Fibroblast of villous mesenchyme (primary cell): ENCODE measurements at places on chromosomes 1 and 21.

DNA sequence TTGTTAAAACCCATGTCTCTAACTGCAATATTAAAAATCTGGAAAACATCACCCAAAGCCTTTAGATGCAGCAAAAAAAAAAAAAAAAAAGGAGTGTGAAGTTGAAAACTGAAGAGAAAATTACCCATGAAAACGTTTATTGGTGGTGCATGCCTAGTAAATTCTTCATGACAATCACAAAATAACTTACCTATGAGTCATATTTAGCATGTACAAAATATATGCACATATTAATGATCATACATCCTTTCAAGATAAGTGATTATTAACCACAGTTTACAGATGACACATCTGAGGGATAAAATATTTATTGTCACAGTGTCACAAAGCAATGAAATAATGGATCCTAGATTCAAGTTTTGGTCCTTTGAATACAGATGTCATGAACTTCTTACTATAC, 505.2 kb upstream of the NR5A2 start:
- no peak for DNase-seq

- DNase-seq: no peak
These were observed 38.2 kb downstream of the TP73 start for GRCh38 chr1:3690282-3691065.

- DNase-seq: no peak
These were observed 244.0 kb upstream of the DMRTA2 start for GRCh38 chr1:50667272-50667671.

DNA sequence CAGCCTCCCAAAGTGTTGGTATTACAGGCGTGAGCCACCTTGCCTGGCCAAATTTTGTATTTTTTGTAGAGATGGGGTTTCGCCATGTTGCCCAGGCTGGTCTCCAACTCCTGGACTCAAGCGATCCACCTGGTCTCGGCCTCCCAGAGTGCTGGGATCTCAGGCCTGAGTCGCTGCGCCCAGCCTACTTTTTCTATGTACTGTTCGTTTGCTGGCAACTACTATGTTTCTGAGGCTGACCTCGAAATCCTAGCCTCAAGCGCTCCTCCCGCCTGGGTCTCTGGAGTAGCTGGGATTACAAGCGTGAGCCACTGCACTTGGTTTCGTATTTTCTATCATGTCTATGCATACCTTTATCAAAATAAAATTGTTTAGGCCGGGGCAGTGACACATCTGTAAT, 675 bp upstream of the TEKT2 start:
- DNase-seq: no peak

- DNase-seq: no peak
These were observed 137.0 kb downstream of the BRINP2 start for GRCh38 chr1:177307771-177308170.

- DNase-seq: no peak
These were observed 11.7 kb downstream of the ADPRS start for GRCh38 chr1:36100376-36100775.

DNA sequence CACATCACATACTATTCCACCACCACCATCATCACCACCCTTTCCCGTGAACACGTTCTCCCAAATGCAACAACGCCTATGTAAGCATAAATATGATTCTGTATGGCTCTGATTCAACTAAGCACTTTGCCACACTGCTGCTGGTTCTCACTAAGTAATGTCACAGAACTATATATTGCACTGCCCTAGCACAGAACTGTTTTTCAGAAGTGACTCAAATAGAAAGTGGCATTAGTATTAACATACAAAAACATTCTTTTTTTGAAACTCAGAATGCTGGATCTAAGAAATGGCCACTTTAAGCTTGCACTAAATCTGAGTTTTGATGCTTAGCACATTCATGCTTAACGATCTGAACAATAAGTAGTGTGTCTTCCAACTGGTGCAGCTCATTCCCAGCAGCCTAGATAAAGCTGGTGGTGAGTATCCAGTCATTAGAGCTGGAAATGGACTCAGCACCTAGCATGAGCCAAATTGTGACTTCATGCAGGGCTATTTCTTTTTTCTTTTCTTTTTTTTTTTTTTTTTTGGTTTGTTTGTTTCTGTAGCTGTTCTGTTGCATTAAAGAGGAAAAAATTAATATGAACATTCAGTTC, 46.2 kb upstream of the ZC3H11B start:
- DNase-seq: no peak

DNA sequence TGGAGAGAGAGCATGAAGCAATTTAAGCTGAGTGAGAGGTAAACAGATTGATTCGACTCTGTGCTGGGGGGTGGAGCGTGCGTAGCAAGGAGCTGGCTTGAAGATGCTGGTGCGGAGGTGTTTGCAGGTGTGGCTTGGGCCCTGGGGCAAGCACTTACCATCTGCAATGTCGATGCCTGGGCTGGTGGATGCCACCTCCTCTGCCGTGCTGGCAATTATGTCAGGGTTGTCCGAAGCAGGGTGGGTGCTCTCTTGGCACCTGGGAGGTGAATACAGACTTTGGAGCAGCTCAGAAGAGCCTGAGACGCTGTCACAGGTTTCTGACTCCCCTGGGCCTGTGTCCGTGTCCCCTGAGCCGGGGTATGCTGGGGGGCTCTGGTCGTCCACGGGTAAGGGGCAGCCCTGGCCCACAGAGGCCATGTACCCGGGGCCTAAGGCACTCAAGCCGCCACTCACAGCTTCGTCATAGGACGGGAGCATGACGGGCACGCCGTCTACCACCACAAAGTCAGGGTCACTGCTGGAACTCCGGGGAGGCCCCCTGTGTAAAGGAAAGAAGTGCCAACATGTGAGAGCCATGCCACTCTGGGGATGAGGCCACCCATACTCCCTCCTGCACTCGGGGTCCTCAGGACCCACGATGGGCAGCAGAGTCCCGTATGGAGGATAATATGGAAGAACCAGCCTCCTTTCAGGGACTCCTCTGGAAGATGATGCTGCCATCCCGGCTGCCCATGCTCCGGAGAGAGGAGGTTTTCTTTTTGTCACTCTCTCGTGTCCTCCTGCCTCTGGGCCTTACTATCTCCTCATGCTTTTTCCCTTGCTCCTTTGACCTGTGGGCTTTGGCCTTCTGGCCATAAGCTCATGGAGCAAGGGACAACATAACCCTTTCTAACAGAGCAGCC, 80.3 kb upstream of the TLR5 start:
- DNase-seq: no peak

DNA sequence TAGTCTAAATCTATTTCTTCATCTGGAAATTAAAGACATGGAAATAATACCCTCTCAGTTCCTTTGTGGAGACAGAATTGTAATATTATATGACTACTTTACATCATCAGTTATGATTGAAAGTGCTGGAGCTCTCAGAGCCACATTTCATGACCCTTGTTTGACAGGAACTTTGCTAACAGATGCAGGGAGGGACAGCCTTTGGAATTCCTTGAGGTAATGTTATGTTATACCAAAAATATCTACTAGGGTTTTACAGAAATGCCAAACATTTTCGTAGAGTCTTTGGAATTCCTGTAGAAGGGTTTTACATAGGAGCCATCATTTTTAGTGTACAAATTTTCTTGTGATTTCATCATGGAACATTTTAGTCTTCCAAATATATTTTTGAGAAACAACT, 57.4 kb upstream of the ADAMTS5 start:
- DNase-seq: peak; percentile 45

- no peak for DNase-seq
These were observed 104.1 kb downstream of the NTNG1 start for GRCh38 chr1:107244709-107245500.
